ENCODE measurements at places on chromosomes 4 and X.

DNA sequence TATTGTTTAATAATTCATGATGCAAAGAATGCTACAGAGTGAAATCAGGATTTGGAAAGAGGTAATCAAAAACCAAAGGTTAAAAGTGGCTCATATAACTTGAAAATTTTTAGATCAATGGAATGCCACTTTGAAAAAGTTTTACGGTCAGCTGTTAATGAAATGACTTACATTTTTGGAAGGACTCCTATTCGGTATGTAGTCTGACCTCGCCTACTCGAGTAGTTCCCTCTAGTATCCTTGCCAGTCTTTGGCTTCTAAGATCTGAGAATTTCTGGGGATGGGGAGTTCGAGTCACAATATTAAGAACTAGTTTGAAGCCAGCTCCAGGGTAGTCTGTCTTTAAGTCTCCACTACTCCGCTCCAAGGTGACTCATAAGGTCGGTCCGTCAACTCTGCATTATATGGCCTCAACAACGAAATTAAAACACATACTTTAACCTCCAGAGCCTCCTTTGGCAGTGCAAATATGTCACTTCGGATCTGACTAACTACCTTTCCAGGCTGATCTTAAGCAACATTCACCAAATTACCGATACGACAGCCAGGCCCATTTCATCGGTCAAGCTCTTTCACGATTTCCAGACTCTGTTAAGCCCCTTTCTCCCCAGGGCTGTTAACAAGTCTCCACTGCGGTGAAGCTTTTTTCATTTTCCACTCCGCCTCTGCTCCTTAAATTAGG lies 733 bp upstream of the NAA15 start:
- H3K36me3 ChIP-seq = peaks cover 2% of the 10 kb centered on the region
- H3K4me3 ChIP-seq = peak overlapping the region; percentile 80
- DNase-seq = no peak

DNA sequence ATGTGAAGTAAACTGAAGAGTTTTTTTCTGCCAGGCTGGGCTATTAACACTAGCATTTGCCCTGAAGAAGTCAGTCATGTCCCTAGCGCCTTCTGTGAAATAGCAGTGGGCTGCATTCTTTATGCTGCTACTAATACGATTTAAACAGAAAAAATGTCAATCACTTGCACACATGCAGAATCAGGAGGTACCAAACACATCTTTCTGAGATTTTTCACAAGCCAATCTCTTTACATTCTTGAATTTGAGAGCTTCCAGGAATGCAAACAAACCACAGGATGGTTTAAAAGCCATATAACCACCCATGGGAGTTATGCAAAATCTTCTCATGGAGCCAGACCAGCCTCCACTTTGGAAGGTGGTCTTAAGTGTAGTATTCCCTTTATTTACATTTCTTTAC lies 220.1 kb downstream of the IQCM start:
- no peak overlapping the region for H3K4me3 ChIP-seq
- no peaks in the 10 kb centered on the region for H3K27me3 ChIP-seq
- no peak overlapping the region for H3K27ac ChIP-seq
- H3K4me1 ChIP-seq = no peaks in the 10 kb centered on the region
- no peaks in the 10 kb centered on the region for H3K36me3 ChIP-seq

DNA sequence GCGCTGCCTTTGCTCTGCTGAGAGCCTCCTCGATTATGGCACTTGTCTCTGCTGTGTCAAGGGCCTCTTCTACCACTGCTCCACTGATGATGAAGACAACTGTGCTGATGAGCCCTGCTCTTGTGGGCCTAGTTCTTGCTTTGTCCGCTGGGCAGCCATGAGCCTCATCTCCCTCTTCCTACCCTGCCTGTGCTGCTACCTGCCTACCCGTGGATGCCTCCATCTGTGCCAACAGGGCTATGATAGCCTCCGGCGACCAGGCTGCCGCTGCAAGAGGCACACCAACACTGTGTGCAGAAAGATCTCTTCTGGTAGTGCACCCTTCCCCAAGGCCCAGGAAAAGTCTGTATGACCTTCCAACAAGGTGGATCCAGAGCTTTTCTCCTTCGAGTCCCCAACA lies 106.8 kb upstream of the VAMP7 start:
- no peak overlapping the region for H3K4me3 ChIP-seq
- no peaks in the 10 kb centered on the region for H3K27me3 ChIP-seq
- DNase-seq = no peak
- H3K27ac ChIP-seq = no peak overlapping the region

GRCh38 chrX:18676470-18676869 lies 4.6 kb upstream of the RS1 start:
- no peak for DNase-seq
- no peaks in the 10 kb centered on the region for H3K27me3 ChIP-seq
- no peak overlapping the region for H3K27ac ChIP-seq
- no peak overlapping the region for H3K4me3 ChIP-seq
- no peaks in the 10 kb centered on the region for H3K36me3 ChIP-seq
- no peaks in the 10 kb centered on the region for H3K4me1 ChIP-seq

- DNase-seq = no peak
- H3K36me3 ChIP-seq = no peaks in the 10 kb centered on the region
- no peaks in the 10 kb centered on the region for H3K27me3 ChIP-seq
Observed at GRCh38 chr4:52833941-52834525, 28.1 kb upstream of the RASL11B start.

DNA sequence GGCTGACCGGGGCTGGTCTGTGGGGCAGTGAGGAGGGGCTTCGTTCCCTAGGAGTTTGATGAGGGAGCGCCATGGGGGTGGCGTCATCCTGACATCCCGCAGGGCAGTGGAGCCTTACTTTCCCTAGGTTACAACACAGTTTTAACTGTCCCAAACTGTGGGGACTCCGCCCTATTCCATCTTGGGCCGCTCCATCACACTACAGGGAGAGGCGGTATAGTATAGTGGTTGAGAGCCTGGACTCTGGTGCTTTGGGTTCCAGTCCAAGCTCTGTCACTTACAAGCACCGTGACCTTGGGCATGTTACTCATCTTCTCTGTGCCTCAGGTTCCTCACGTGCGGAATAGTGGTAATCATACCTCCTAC lies 44.2 kb downstream of the ZNF185 start:
- H3K36me3 ChIP-seq = no peaks in the 10 kb centered on the region
- peak overlapping the region; percentile 56 for H3K4me3 ChIP-seq
- peak overlapping the region; percentile 81 for H3K27ac ChIP-seq
- no peaks in the 10 kb centered on the region for H3K4me1 ChIP-seq
- H3K27me3 ChIP-seq = no peaks in the 10 kb centered on the region
- DNase-seq = no peak

DNA sequence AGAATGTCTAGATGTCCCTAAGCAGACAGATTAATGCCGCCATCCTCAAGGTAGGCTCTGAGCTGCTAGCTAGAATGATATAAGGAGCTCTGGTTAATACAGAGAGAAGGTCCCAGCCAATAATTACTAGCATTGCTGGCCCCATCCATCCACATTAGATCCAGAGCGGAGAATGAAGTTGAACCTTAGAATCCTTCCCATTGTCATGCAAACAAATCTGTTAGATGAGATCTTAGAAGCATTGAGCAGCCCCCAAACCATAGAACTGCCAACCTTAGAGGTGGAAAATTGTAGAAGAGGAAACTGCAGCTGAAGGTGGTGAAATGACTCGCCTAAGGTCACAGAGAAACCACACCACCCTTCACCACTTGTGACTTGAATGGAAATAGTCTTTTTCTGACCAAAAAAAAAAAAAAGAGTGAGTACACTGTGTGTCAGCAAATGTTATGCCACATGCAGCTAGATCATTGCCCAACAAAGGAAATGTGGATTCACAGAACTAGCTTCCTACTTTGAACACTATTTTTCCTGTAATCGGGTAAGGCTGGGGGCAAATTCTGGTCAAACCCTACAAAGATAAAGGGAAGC lies 162.1 kb downstream of the SMIM20 start:
- no peaks in the 10 kb centered on the region for H3K27me3 ChIP-seq
- H3K4me1 ChIP-seq = no peaks in the 10 kb centered on the region
- peak overlapping the region; percentile 40 for H3K27ac ChIP-seq
- no peak for DNase-seq

- H3K4me3 ChIP-seq = peak overlapping the region; percentile 57
- no peaks in the 10 kb centered on the region for H3K4me1 ChIP-seq
- no peak for DNase-seq
Observed at GRCh38 chr4:139014371-139015268, 961 bp upstream of the NOCT start.

- no peaks in the 10 kb centered on the region for H3K4me1 ChIP-seq
- no peak for DNase-seq
Observed at GRCh38 chr4:97585274-97585673, 558.0 kb downstream of the STPG2 start.

DNA sequence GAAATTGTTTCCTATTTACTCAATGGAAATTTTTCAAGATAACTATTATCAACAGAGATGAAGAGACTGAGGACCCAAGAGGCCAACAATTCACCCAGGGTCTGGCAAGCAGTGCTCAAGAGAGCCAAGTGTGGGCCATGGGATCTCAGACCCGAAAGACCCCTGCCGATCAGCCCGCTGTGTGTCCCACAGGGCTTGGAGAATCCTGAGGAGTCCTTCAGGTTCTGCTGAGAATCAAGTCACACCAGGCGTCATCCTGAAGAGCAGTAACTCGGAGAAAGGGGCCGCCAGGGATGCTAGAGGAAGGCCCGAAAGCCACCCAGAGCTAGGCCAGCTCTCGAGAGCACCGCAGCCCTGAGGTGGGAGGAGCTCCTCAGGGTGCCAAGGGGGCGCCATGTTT lies 48.7 kb downstream of the FGFRL1 start:
- peaks cover 8% of the 10 kb centered on the region for H3K4me1 ChIP-seq
- no peak overlapping the region for H3K4me3 ChIP-seq
- no peaks in the 10 kb centered on the region for H3K27me3 ChIP-seq
- H3K27ac ChIP-seq = no peak overlapping the region
- no peaks in the 10 kb centered on the region for H3K36me3 ChIP-seq

DNA sequence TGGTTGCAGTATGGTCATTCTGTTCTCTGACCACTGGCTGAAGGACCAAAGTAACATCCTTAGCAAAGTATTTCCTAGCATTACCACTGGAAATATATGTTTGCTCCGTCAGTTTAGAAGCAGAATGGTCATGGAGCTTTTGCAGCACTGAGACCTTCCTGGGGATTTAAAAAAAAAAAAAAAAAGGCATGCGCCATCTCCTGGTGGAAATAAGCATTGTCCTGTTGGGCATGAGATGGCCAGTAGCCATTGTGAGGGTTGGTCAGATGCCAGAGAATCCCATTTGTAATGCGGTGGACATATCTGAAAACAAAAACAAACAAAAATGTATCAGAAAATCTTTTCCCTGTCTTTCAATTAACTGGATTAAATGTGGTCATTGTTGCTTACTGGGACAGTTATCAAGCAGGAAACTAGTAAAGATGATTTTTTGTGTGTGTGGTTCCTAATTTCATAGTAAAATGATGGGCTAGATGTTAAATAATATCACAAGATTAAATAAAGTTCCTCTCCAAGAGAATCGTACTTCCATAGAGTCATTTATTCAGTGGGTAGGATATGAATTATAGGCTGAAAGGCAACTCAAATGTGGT lies 139.6 kb downstream of the SOWAHB start:
- H3K27ac ChIP-seq = no peak overlapping the region
- no peak overlapping the region for H3K4me3 ChIP-seq
- peaks cover 19% of the 10 kb centered on the region for H3K36me3 ChIP-seq
- DNase-seq = no peak

DNA sequence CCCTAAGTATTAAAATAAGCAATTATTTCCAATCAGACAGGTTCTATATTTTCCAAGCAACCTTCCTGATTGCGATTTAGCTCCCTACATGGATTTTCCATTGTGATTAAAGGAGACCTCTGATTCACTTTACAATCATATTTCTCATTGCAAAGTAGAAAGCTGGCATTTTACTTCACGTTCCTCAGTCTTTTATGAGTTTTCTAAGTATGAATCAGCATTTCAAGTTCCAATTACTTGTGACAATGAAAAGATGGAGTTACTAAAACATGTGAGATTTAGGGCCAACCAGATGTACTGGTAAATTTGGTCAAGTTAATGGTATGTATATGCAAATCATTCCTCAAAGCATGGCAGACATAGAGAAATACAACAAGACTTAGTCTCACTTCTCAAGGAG lies 206.2 kb downstream of the KCNIP4 start:
- H3K4me1 ChIP-seq = no peaks in the 10 kb centered on the region
- H3K27ac ChIP-seq = no peak overlapping the region
- H3K4me3 ChIP-seq = no peak overlapping the region
- H3K36me3 ChIP-seq = no peaks in the 10 kb centered on the region

DNA sequence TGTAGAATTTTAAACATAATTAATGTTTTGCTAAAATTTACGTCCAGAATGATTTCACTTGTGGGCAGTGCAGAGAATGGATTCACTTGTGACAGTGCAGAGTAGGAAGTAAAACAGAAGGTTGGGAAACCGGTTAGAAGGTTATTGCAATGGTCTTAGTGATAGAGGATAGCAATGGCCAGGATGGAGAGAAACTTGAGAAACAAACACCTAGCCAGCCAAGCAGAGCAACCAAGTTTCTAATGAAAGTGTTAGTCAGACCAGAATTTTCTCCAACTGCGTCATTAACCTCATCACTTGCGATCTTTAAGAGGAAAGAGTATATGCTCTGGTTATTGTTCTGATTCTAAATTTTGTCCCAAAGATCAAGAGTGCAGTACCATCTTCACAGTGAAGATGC lies 50.0 kb upstream of the TBC1D9 start:
- no peaks in the 10 kb centered on the region for H3K27me3 ChIP-seq
- no peaks in the 10 kb centered on the region for H3K36me3 ChIP-seq
- H3K4me3 ChIP-seq = no peak overlapping the region
- H3K27ac ChIP-seq = no peak overlapping the region
- no peaks in the 10 kb centered on the region for H3K4me1 ChIP-seq

DNA sequence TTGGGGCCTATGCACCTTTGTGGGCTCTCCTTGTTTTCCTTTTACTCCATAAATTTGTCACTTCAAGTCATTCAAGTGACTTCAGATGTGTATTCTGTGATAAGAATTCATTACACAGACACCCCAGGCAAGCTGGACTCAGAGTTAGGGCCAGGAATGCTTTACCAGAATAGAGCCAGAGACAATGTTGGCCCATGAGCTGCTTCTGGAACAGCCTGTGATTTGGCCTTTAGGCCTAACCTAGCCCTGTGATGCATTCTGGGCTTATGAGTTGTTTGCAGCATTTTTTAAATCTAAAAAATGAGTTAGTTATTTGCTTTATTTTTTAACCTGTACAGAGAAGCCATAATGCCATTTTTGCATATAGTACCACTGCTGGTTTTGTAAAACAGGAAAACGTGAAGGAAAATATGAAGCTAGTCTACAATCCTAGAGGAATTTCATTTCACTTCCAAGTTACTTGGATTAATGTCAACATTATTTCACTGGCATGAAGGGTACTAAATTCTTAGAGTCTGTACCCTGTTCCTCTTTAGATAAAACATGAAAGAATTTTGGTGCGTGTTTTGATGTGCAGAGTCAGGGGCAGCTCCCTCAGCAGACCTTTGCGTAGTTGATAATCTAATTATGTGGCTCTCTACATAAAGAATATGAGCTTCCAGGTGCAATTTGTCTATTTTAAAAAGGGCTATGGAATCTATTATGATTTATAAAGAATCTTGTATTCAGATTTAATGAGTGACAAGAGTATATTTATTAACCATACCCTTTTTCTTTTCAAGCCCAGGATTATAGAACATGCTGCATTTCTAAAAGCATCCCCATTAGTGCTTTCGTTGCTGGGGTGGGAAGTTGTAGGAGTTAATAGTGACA lies 84.7 kb downstream of the ARHGAP10 start:
- no peak overlapping the region for H3K4me3 ChIP-seq
- H3K27ac ChIP-seq = peak overlapping the region; percentile 84
- H3K27me3 ChIP-seq = no peaks in the 10 kb centered on the region
- DNase-seq = no peak
- H3K4me1 ChIP-seq = peaks cover 83% of the 10 kb centered on the region
- no peaks in the 10 kb centered on the region for H3K36me3 ChIP-seq

- no peak overlapping the region for H3K27ac ChIP-seq
- no peaks in the 10 kb centered on the region for H3K27me3 ChIP-seq
- H3K4me3 ChIP-seq = no peak overlapping the region
Observed at GRCh38 chr4:88792268-88792781, 94.7 kb upstream of the NAP1L5 start.

All from right atrium auricular region (tissue), 2 donors.